Activated T-cell treated with anti-CD3 and anti-CD28 coated beads for 1 hour (primary cell): ENCODE measurements at places on chromosomes 16 and 17.

- no peak for DNase-seq
These were observed 112.1 kb downstream of the SNX11 start for GRCh38 chr17:48219617-48220016.

DNA sequence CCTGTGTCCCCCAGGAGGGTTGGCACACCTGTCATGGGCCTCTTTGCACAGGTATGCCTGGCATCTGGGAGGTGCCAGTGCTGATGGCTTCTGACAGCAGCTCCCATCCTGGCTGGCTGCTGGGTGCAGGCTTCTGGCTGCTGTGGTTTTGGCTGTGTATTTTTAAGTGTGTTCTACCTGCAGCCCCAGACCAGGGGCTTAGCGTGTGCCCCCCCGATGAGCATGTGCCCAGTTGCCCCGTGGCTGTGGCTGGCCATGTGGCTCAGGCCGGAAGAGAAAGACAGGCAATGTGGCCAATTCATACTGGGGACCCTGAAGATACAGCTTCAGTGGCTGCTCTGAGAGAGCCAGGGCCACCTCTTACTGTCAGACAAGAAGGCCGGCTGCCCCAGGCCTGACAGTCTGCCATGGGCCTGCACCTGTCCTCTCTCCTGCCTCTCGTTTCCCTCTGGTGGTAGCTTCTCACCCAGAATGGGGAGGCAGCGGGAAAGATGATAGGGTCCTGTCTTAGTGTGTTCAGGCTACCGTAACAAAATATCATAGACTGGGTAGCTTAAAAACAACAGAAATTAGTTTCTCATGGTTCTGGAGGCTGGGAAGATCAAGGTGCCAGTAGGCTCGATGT, 37.6 kb upstream of the LGALS9 start:
- DNase-seq: no peak

GRCh38 chr16:84585886-84586285, 32.0 kb downstream of the COTL1 start:
- DNase-seq: no peak

DNA sequence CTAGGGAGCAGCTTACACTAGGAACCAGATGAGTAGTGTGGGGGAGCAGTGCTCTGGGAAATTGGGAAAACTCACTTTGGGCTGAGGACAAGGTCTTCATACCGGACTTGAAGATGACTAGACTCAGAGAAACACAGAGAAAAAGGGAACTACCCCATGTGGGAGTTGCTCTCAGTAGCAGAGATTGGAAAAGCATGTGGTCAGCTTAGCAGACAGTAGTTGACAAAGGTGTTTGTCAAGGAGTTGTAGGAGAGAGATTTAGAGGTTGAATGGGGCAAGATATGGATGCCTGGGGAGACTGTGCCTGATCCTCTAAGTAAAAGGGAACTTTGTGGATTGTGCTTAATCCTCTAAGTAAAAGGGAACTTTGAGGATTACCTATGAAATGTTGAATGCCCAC, 194.5 kb upstream of the COX10 start:
- no peak for DNase-seq

GRCh38 chr17:76036497-76037261, 9.6 kb upstream of the EVPL start:
- DNase-seq: no peak

DNA sequence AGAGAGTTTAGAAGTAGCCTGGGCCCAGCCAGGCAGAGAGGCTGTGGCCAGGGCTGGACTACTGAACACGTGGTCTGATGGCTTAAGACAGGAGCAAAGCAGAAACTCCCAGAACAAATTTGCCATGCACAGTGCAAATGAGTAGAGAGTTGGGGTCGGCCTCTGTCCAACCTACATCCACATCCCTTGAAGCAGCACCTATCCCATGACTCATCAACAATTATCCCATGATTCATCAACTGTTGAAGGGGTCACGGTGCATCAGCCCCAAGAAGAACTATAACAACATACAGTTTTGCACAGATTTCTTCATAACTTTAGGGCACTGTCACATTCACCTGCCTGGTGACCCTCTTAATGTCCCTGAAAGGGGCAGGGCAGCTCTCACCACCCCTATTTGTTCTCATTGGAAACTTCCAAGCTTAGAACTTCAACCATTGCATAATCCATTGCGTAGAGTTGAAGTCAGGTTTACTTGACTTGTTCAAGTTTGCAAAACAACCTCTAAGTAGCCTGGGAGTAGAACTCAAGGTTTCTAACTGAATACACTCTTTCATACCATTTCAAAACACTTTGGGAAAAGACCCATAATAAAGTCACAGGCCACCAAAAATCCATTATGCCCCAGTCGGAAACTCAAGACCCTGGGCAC, 235.2 kb upstream of the CDH5 start:
- DNase-seq: no peak

GRCh38 chr16:66539623-66540469, 10.1 kb downstream of the TK2 start:
- no peak for DNase-seq

- DNase-seq: no peak
These were observed 4.7 kb downstream of the SLC47A1 start for GRCh38 chr17:19538095-19539039.

GRCh38 chr16:1088295-1089170, 7.5 kb downstream of the C1QTNF8 start:
- no peak for DNase-seq

DNA sequence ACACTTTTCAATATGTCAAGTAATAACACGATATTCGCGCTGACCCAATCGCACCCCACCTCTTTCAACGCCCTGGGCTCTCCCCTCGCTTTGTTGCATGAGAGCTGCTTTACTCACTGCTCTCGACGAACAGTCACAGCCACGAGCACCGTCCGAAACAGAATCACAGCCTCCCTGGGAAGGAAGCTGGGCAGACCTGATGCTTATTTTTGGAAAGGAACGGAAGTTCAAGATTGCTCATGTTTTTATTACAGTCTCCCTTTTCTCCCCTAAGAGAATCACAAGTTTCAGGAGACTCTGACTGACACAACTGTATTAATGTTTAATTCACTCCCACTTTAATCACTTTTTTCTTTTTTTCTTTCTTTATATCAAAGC, 67.8 kb downstream of the ANKRD11 start:
- DNase-seq: no peak

DNA sequence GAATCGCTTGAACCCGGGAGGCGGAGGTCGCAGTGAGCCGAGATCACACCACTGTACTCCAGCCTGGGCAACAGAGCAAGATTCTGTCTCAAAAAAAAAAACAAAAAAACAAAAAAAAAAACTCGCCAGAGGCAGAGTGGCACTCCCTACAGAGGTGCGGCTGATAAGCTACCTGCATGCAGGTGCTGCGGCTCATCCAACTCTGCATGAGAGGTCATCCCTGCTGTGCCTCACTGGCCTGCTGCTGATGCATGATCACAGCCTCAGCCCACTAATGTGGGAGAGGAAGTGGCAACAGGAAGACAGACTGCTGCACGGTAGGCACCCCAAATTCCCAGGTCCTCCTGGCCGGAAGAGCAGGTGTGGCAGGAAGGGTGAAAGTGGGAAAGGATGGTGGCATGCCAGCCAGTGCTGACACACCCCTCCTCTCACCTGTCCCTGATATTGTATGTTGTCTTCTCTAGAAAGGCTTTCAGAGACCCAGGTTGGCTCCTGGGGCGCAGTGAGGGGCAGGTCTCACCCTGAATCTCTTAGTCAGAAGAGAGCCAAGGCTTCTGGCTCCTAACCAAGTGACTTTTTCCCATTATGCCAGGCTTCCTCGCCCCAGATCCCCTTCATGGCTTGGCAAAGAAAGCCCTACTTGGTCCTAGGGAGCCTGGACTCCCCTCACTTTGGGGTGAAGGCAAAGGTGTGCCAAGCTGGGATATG, 11.8 kb downstream of the NXPH3 start:
- DNase-seq: no peak
